Naive thymus-derived CD4-positive, alpha-beta T cell (primary cell): ENCODE measurements at places on chromosomes 11 and 22. TPM values are rescaled to one million over a fixed set of nuclear protein-coding genes. Genes with fewer than 3 reads are reported as not detected.

- DNase-seq: peak; percentile 47
These were observed 27.8 kb upstream of the GRAMD4 start for GRCh38 chr22:46592390-46592872.

Gene TRPM5
- total RNA-seq: 0.81 TPM

DNA sequence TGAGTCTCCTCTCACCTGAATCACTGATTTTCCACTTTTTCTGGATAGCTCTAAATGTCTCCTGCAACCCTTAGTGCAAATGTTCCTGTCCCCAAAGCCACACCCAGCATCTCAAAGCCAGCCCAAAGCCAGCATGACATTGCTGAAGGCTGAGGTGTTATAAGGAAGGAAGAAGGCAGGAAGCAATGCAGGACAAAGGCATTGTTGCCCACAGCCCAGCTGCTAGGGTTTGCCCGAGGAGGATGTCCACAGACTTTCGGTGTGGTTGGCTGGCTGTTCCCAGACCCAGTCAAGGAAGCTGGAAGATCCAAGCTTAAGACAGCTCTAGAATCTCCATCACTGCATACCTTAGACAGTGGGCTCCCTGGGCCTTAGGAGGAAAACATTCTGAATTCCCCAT lies 23.5 kb downstream of the CHST1 start:
- DNase-seq: no peak

DNA sequence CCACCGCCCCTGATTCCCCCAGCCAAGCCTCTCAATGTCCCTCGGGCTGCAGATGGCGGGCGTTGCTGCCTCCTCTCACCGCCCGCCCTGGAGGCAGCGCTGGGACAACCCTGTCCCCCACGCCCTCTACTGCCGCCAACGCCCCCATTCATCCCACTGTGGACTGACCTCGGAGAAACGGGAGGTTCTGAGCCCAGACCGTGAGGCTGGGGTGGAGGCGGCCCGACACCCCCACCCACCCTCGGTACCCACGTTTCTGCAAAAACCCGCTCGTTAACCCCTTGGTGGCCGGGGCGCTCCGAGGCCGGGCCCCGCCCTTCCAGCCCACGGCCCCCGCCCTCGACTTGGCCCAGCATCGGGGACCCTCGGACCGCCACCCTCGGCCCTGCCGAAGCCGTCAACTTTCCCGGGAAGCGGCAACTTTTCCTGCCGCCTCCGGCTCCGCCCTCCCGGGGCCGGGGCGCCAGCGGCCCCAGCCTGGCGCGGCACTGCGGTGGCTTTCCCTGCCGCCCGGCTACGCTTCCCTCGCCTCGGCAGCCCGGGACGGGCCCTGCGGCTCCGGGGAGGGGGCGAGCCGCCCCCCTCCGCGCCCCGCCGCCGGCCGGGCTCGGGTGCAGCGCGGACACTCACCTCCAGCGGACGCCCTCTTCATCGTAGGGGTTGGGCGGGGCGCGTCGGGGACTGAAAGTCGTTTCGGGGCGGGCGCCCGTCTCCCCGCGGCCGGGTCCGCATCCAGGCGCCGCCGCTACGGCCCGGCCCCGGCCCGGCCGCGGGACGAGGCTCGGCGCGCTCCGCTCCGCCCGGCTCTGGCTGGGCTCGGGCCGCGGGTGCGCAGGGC lies 458 bp downstream of the RTN4R start:
- DNase-seq: no peak

GRCh38 chr11:113396690-113397089 lies 9.1 kb downstream of the ANKK1 start:
- no peak for DNase-seq

DNA sequence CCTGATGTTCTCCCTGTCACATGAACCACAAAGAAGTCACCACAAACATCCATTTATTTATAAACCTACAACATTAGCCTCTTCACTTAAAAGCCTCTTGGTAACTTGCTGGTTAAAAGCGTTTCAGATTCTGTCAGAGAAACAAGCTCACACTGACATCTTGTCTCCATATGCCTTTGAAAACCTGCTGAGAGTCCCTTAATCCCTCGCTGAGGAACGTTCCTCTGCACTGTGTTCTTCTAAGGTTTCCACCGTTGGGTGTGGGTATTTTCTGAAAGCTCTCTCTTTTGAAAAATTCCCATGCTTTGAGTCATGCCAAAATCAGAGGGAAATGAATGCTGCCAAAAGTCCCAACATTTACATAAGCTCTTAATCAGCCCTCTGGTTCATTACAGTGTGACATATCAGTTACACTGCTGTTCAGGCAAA lies 149.8 kb downstream of the CCDC34 start:
- DNase-seq: no peak

DNA sequence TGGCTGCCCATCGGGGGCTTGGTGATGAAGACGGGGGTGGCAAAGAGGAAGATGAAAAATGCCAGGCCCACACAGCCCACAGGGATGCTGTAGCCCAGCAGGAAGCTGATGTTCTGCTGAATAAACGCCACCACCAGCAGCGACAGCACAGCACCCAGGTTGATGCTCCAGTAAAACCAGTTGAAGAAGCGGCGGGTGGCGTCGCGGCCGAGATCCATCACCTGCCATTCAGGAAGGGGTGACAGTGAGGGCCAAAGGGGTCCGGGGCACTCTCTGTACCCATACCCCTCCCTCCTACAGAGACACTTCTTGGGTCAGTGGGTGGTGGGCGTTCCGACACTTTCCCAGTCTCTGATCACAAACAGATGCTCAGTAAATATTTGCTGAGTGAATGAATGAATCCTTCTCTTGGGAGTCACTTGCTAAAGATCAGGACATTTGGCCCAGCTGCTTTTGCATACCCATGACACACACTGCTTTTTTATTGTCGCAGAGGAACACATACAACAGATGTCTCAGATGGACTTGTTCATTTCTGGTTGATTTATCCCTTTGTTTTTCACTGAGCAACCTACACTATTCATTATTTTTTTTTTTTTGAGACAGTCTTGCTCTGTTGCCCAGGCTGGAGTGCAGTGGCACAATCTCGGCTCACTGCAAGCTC lies 5.2 kb downstream of the SLC15A3 start:
- no peak for DNase-seq

Gene TMPRSS13
- total RNA-seq: 3.4 TPM

- peak; percentile 100 for DNase-seq
These were observed 271 bp downstream of the FKBP2 start for GRCh38 chr11:64241241-64241490.

DNA sequence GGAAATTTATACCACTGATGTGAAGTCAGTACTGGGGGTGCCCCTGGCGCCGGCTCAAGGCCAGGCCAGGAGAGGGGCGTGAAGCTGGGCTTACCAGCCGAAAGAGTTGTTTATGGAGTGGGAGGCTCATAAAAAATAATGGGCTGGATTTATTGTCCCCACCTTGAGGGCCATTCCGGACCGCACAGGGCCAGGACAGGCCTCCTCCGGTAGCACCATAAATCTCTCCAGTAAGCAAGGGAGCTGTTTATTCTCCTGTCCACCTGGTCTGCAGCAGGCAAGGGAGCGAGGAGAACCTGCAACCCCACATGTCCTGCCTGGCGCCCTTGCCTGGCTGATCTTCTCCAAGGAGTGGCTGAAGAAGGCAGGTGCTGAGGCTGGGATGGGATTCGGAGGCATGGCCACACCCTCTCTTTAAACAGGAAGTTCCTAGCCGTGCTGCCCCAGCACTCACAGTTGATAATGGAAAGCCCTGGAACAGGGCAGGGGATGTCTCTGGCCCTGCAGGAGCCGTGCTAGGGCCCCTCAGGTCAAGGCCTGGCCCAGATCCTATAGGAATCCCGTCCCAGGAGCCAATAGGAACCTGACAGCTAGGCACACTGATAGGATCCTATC lies 65.1 kb downstream of the SCUBE1 start:
- DNase-seq: no peak

- DNase-seq: no peak
These were observed 589.8 kb downstream of the ETS1 start for GRCh38 chr11:127997594-127997993.

- DNase-seq: peak; percentile 50
These were observed 252.7 kb downstream of the TMEM135 start for GRCh38 chr11:87290304-87290922.

GRCh38 chr11:11043721-11044120 lies 185.9 kb upstream of the ZBED5 start:
- DNase-seq: no peak

- no peak for DNase-seq
These were observed 56.2 kb upstream of the SC5D start for GRCh38 chr11:121236115-121237001.

DNA sequence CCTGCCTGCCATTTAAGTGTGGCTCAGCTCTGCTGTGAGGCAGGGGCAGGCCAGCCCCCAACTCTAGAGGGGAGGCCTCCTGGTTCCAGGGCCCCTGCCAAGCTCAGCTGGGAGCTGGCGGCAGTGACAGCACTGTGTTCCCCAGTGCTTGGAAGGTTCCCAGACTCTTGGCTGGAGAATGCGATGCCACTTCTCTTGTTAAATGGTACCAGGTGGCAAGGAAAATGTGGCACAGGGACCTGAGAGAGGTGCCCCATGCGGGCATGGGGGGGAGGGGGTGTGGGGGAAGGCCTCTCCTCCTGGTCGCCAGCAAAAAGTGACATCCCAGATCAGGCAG lies 8.4 kb upstream of the TNFRSF13C start:
- DNase-seq: no peak

GRCh38 chr11:130645164-130645842 lies 196.9 kb downstream of the ADAMTS15 start:
- no peak for DNase-seq

Gene MB
- total RNA-seq: not detected

Gene CCDC73
- not detected for total RNA-seq

DNA sequence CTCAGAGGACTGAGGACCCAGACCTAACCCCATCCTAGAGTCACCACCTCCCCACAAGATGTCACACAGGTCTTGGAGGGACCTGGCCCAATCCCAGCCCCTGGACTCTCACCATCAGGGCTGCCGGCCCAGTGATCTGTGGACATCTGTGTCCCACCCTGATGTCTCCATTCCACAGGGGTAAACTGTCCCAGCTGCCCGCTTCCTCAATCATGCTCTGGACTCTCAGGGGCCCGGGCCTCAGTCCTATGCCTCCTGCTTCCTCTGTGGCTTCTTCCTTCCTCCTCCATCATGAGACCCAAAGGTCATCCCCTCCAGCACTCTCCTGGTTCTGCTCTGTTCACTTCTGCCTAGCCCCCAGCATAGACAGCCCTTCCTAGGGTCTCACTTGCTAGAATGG lies 32.2 kb downstream of the ARAP1 start:
- no peak for DNase-seq

Gene DDX17
- total RNA-seq: 684 TPM

Gene C11orf52
- not detected for total RNA-seq

- DNase-seq: no peak
These were observed 116.6 kb downstream of the TBC1D22A start for GRCh38 chr22:46879083-46879482.

DNA sequence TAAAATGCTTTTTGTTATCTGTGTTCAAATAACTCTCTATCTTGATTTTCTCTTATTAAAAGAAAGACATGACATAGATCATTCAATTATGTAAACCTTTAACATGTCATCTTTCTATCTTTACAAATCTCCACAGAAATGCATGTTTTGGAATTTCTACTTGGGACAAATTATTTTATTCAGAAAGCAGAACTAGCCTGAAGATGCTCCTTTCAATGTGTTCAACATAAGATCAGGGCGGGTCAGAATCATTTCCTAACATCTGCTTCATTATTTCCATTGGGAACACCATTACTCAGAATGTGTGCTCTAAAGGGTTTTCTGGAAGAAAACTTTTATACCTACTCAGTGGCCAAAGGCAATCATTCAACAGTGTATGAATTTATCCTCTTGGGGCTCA lies at the start of gene OR5AL1:
TSS of gene OR5AL1 (plus strand) at position 301 of the 400 bp plus-strand sequence.
- DNase-seq: no peak

Gene OR10A2
- total RNA-seq: 0.05 TPM

Gene GLYATL2
- not detected for total RNA-seq

Gene HEPHL1
- not detected for total RNA-seq

Gene C22orf15
- 5.6 TPM for total RNA-seq

Gene PYGM
- total RNA-seq: 16.2 TPM

DNA sequence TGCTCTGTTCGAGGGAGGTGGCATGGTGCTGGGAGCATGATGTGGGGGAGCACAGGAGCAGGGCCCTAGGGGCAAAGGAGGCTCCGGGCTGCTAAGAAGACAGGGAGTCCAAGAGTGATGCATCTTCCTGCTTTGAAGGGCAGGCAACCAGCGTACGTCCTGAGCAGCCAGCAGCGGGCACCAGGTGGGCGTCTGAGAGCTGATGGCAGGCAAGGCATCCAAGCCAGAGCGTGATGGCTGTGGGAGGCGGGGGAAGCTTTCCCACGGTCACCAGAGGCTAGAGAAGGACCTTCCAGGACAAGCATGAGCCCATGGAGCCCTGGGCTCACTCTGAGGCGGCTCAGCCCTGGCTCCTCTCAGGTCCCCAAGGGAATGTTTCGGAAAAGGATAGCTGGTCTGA lies 32.2 kb downstream of the BRD1 start:
- no peak for DNase-seq

GRCh38 chr22:24051568-24051967 lies 40.5 kb downstream of the CABIN1 start:
- DNase-seq: no peak

DNA sequence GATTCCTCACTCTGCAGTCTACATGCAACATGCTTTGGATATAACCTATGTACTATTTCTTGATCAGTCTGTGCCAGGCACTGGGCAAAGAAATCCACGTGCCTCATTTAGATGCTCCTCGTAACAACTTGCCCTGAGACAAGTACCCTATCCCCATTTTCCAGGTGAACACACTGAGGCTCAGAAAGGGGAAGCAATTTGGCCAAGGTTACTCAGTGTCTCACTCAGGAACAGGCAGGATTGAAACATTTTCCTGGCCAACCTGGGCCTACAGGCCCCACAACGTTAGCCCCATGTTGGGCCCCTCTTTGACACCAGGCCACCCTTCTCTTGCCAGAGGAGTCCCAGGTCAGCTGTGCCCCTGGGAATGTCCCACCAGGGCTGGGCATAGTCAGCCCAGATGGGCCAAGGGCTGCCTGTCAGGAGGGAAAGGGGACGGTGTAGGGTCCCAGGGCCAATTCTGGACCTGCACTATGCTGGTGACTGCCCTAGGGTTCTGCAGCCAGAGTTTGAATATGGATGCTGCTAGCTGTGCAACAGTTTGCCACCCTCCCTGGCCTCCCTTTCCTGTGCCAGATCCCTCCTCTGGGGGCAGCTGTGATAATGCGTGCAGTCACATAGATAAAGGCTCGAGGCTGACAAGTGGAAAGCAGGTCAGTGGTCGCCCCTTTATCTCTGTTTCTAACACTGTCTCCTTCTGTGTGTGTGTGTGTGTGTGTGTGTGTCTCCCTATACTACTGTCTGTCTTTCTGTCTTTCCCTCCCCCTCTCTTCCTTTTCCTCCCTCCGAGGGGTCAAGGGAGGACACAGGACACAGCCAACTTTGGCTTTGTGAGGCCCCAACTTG lies 10.4 kb upstream of the EMID1 start:
- no peak for DNase-seq

Gene LMNTD2
- total RNA-seq: 11.3 TPM

Gene OR5M8
- total RNA-seq: not detected

DNA sequence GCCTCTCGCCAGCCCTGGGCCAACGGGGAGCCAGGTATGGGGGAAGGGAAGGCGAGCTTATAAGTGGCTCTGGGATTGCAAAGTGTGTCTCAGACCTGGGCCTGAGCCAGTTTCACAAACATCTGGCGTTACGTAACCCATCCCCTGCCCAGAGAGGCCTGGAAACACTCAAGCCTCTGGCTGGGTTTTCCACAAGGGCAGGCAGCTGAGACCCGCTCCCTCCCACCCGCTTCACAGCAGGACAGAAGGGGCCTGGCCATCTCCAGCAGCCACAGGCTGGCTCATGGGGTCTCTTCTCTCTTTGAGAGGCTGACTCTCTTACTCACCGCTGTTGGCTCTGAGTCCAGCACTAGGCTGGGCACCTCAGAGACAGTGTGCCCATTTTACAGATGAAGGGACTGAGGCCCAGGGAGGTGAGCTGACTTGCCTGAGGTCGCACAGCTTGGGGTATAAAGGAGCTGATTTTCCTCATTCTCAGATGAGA lies 44.5 kb downstream of the TRIOBP start:
- DNase-seq: no peak
